Effector CD4-positive, alpha-beta T cell (primary cell): ENCODE measurements at places on chromosomes 16 and 17.

- no peak for DNase-seq
These were observed 244.1 kb upstream of the MON1B start for GRCh38 chr16:76946879-76947278.

GRCh38 chr16:11552440-11552839 lies 34.3 kb downstream of the LITAF start:
- no peak for DNase-seq

GRCh38 chr17:7107012-7107754 lies 7.4 kb downstream of the ASGR2 start:
- no peak for DNase-seq

- DNase-seq: no peak
These were observed 4.8 kb upstream of the ANKRD11 start for GRCh38 chr16:89495121-89495520.

DNA sequence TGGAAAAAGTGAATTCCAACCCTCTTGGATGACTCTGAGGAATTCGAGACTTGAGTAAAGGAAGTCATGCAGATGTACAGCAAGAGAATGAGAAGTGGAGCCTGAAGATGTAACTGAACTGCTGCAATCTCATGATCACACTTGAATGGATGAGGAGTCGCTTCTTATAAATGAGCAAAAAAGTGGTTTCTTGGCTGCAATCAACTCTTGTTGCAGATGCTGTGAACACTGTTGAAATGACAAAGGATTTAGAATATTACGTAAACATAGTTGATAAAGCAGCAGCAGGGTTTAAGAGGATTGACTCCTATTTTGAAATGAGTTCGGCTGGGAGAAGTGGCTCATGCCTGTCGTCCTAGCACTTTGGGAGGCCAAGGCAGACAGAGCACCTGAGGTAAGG lies 25.5 kb downstream of the ASPA start:
- no peak for DNase-seq

DNA sequence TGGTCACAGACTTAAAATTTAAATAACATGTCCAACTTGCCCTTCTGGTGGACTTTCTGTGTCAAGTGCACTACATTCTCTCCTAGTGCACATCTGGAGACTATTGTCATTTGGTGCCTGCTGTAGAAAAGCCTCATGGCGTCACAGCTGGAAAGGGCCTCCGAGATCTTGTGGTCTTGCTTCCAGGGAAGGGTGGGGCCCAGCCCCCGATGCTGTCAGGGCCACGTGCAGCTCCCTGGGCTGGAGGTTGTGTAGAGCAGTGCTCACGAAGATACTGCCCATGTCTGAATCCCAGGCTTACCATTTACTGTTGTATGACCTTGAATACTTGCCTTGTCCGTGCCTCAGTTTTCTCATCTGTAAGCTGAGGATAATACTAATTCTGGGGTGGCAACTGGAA lies 6.8 kb upstream of the MPRIP start:
- DNase-seq: no peak

DNA sequence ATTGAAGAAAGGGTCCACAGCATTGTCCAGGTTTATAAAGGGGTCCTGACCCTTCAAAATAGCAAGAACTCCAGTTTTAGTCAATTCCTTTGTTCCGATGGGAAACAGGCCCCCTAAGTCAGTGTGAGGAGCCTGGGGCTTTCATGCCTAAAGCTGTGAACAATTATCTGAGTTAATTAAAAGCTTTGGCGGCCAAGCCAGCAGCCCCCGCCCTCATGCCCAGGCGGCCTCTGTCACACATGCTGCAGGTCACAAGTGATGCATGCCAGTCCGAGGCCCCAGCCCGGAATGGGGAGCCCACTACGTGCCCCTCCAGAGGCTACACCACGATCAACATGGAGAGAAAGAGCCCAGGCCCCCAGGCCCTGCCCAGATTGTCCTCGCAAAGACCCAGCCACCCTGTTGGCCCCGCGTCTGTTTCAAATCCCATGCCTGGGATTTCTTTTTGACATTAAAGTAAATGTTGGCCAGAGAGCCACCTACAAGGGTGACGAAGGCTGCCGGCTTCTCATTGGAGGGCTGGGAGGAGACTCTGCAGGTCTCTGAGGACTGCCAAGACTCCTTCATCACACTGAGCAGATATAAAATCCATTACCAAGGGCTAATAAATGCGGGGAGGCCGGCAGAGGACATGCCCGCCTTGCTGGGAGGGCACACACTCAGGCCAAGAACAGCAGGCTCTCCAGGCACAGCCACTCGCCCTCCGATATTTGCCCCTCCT lies 14.5 kb upstream of the PITPNM3 start:
- no peak for DNase-seq

DNA sequence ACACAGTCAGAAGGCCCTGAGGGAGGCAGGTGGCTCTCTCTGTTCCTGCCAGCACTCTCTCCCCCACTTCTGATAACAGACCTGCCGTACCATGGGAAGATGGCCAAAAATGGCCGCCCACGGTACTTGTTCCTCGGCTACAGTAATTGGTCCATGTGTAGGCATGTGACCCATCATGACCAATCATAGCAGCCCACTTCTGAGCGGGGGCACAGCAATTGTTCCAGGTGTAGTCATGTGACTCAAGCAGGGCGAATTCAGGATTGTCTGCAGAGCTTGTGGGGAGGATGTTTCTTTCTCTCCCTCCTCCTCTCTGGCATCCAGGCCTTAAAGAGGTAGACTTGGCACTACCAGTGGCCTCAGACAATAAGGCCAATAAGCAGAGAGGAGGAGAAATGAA lies 250.4 kb downstream of the MRTFB start:
- no peak for DNase-seq

GRCh38 chr16:79329166-79329521 lies 271.4 kb downstream of the MAF start:
- DNase-seq: no peak

DNA sequence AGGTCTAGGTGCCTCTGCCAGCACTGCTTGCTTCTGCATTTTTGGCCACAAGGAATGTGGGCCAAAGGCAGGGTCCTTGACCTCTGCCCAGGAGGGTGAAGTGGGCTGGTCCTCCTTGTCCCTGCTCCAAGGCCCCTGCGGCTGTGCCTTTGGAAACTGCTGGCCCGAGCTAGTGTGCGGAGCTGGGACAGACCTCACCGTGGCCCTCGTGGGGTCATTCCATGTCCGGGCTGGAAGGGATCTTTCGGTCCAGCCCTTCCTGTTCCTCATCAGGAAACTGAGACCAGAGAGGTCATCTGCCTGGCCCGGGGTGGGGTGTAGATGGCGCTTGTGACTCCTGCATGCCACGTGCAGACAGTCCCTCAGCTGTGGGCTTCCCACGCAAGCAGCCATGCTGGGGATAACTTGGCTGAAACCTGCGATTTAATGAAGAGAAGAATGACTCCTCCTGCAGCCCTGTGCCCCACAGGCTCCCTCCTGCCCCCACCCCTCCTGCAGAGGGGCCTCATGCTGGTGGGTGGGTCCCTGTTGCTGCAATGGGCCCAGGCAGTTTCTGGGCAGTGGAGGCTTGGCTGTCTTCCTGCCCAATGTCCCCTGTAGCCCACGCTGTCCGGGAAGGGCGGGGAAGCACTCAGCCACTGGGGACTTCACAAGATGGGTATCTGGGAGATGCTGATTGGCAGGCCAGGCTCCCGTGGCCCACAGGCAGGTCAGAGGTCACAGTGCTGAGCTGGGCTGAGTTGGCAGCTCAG lies 245.2 kb downstream of the SEC14L1 start:
- no peak for DNase-seq

DNA sequence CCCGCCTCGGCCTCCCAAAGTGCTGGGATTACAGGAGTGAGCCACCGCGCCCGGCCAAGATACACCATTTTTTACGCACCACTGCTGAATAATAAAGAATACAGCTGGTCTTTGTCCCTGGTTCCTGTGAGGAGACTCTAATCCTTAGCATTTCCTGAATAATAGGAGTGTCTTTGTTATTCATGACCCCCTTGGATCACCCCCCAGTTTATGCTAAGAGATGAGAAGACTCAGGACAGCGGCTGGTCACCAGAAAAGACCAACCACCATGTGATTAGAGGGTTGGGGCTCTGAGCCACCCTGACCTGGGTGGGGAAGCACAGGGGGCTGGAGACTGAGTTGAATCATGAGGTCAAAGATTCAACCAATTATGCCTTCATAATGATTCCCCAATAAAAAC lies 17.3 kb downstream of the PHLPP2 start:
- no peak for DNase-seq

DNA sequence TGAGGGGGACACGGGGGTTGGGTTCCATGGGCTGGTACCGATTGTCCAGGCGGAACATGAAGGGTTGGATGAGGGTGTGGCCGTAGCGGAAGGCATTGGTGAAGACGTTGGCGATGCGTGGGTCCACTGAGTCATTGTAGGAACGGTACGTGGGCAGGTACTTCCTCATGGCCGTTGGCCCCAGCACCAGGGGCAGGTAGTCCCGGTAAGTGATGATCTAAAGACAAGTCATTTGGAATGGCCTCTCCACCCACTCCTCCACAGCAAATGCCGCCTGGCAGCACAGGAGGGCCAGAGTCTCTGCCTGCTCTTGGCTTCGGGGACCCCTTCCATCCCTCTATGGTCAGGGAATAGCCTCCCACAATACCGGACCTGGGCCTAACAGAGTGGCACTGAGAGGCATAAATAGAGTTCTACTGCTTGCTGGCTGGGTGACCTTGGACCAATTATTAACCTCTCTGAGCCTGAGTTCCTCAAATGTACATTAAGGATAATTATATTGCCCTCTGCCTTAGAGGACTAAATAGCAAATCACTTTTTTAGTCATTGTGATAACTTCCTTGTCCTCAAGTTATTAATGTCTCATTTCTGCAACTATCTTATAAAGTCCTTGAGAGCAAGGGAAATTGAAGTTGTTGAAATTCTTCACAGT lies 7.2 kb downstream of the MPO start:
- no peak for DNase-seq

- DNase-seq: no peak
These were observed 33.9 kb downstream of the FZD2 start for GRCh38 chr17:44591206-44591605.

DNA sequence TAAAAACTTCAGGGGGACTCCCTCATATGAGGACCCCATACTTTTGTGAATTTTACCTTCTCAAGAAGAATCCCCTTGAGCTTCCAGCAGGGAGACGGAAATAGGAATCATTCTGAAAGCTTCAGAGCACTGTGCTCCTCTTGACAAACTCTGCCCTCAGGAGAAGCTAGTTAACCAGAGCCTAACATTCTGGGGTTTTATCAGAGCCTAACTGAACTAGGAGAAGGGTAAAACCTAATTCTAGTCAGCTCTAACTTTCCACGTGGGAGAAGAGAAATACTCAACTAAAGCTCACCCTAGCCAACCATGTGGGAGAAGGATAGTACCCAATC lies 13.3 kb upstream of the SLC5A10 start:
- DNase-seq: no peak

GRCh38 chr16:85235991-85236817 lies 123.9 kb upstream of the CIBAR2 start:
- no peak for DNase-seq
